Ascending aorta (tissue), 2 donors: ENCODE measurements at places on chromosomes 1 and 21. TPM values are rescaled to one million over a fixed set of nuclear protein-coding genes. Genes with fewer than 3 reads are reported as not detected.

The CD1E gene
- not detected for total RNA-seq

DNA sequence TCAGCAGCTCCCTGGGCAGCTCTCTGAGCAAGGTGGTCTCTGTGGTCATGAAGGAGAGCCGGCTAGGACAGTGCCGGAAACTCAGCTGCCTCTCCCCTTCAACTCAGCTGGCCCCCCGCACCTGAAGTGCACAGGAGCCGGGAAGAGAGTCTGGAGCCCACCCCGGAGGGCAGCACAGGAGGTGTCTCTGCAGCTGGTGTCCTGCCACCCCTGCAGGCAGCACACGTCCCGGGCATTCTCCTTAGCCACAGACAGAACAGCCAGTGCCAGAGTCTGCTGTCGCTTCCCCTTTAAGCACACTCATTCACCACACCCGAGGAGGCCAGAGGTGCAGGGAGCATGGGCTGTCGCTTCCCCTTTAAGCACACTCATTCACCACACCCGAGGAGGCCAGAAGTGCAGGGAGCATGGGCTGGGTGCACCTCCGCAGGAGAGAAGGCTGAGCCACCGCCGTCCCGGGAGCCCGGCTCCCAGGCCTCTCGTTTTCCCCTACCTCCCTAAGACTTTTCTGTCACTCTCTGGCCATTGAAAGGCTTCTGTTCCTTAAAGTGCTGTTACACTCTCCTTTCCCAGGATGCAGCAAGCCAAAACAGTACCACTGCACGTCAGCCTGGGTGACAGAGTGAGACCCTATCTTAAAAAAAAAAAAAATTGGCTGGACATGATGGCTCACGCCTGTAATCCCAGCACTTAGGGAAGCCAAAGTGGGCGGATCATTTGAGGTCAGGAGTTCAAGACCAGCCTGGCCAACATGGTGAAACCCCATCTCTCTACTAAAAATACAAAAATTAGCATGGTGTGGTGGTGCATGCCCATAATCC is 16.9 kb upstream of the SAMD11 start:
- H3K4me3 ChIP-seq, result no peak overlapping the region
- DNase-seq, result peak; percentile 75
- no peaks in the 10 kb centered on the region for H3K36me3 ChIP-seq
- no peaks in the 10 kb centered on the region for H3K27me3 ChIP-seq
- peaks cover 3% of the 10 kb centered on the region for H3K4me1 ChIP-seq

DNA sequence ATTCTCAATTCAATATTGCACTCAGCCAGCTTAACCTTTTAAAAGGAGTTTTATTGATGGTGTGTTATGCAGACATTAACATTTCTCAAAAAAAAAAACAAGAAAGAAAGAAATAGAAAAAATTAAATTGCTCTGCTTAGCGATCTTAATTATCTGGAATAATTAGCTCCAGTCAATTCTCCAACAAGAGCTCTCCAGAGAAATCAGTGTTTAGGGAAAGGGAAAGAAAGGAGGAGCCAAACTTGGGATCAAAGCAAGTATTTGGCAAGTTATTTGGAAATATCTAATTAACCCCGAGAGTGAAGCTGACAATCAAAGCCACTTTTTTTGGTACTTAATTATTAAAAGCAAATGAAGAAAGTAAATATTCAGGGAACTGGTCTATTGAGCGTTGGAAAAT is 60.7 kb upstream of the CAMK1G start:
- H3K36me3 ChIP-seq, result no peaks in the 10 kb centered on the region
- H3K4me3 ChIP-seq, result no peak overlapping the region
- no peaks in the 10 kb centered on the region for H3K4me1 ChIP-seq
- DNase-seq, result no peak

The RGSL1 gene
- not detected for total RNA-seq

DNA sequence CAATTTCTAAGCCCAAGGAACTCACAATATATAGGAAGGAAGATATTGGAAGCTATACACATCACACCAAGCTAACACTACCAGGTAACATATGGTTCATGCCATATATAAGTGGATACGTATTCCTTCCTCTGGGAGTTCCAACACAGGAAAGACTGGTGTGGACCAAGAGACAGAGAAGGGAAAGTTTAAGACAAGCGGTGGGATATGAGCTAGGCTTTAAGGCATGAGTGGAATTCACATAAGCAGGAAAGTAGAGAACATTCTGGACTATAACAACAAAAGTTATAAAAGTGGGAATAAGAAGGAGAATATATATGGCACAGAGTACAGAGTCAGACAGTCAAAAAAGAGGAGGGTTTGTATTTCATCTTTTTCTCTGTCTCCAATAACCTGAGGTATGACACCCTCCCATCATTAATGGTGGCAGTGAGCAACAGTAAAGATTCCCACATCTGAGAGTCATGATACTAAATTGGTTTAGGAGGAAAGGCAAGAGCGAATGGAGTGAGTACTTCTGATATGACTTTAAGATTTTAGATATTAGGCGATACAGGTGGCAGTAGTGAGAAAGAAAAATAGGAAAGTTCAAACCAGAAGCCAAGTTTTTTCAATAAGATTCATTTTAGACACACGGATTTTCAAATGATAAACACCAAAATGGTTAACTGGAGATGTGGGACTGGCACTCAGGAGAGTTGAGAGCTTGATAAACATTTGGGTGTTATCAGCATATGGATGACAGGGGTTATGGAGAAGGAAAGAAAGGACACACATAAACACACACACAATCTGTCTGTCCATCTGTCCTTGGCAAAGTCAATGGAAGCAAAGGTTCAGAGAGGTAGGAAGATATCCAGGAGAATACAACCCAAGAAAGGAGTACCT is 87.4 kb upstream of the TTC39A start:
- no peak for DNase-seq
- H3K4me1 ChIP-seq, result no peaks in the 10 kb centered on the region
- no peak overlapping the region for H3K4me3 ChIP-seq
- no peaks in the 10 kb centered on the region for H3K36me3 ChIP-seq
- H3K27ac ChIP-seq, result peak overlapping the region; percentile 82

GRCh38 chr21:31394309-31394708 is 50.2 kb upstream of the TIAM1 start:
- no peaks in the 10 kb centered on the region for H3K36me3 ChIP-seq
- no peak overlapping the region for H3K4me3 ChIP-seq
- H3K4me1 ChIP-seq, result no peaks in the 10 kb centered on the region
- no peak for DNase-seq
- H3K27ac ChIP-seq, result no peak overlapping the region

The NBPF3 gene
- 3.9 TPM for total RNA-seq

GRCh38 chr1:225685476-225686176 is 32.7 kb upstream of the ENAH start:
- H3K27me3 ChIP-seq, result no peaks in the 10 kb centered on the region
- no peaks in the 10 kb centered on the region for H3K36me3 ChIP-seq
- H3K4me3 ChIP-seq, result no peak overlapping the region
- H3K4me1 ChIP-seq, result no peaks in the 10 kb centered on the region
- DNase-seq, result peak; percentile 52
